ENCODE measurements at places on chromosomes 6 and 20.

DNA sequence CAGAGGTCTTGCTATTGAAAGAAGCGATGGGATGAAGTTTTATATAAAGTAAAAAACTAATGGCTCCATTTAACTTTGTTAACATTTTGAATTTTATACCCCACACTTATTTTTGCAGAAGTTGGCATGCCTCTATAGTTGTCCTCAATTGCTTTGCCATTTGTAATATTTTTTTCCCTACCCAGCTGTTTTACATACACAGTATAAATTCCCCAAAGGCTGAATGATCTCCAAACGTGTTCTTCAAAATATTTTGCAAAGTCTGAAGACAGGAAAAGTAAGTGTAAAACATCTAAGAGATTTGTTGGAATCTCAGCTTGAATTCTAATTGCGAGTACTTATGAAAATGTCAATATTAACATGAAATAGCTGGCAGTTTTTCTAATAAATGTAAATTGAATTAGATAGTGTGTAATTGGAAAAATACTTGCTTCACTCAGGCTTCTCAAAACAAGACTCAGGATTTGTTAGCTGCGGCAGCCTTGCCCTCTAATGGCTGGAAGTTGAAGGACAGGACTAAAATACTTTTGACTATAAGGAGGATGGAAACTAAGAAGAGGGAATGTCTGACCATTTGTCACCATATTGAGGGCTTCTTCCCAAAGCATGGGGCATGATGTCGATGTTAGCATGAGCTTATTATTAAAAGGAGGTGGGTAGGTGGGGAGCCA lies 226.8 kb downstream of the UST start:
- no peak for DNase-seq

- no peak for DNase-seq
Observed at GRCh38 chr6:151301547-151301946, 61.8 kb downstream of the AKAP12 start.

- no peak for DNase-seq
Observed at GRCh38 chr6:36752187-36752885, 54.7 kb downstream of the RAB44 start.

GRCh38 chr6:129488313-129488712 lies 221.7 kb downstream of the ARHGAP18 start:
- DNase-seq: no peak

DNA sequence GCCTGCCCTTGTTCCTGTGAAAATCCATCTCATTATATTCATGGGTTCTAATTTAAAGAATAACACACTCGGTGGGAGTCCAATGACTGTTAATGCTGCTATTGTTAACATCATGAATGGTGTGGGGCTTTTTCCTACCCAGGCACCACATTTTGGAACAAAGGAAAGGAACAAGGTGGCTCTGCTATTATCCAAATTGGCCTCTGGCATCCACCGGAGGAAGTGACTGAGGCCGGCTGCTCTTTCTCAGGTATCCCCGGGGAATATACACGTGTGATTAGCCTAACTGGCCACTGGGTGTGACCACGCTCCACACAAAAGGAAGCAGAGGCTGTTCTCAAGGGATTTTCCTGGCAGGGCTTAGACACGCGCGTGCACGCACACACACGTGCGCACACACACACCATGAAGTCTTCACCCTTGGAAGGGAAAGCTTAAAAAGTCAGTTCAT lies 601.2 kb upstream of the ARID1B start:
- no peak for DNase-seq

GRCh38 chr6:134734312-134734869 lies 215.5 kb downstream of the ALDH8A1 start:
- DNase-seq: no peak

DNA sequence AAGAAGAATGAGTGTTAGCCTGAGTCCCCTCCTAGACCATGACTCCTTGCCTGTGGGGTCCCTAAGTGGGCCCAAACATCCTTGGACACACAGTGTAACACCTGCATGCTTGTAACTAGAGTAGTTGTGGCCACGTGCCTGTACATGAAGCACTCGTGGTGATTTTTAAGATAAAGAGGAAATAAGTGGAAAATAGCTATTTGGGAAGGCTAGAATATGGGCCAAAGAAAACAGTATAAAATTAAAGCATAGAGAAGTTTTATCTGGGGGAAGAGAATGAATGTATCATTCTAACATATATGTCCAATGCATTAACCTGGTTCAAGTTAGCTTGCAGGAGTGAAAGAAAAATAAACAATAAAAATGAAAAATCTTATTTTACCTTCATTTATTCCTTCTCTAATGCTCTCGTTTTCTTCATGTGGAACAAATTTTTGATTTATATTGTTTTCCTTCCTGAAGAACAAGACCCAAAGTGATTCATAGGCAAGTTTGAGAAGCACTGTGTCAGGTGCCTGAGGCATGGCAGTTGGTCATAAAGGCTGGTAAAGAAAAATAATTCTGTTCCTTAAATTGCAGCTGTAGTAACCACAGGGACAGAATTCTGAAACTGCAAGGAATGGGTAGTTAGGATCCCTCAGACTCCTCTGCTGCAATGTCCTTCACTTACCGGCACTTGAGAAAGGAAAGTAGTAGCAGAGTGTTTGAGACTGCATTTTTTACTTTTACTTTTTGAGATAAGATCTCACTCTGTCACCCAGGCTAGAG lies 8.5 kb upstream of the CST3 start:
- no peak for DNase-seq

DNA sequence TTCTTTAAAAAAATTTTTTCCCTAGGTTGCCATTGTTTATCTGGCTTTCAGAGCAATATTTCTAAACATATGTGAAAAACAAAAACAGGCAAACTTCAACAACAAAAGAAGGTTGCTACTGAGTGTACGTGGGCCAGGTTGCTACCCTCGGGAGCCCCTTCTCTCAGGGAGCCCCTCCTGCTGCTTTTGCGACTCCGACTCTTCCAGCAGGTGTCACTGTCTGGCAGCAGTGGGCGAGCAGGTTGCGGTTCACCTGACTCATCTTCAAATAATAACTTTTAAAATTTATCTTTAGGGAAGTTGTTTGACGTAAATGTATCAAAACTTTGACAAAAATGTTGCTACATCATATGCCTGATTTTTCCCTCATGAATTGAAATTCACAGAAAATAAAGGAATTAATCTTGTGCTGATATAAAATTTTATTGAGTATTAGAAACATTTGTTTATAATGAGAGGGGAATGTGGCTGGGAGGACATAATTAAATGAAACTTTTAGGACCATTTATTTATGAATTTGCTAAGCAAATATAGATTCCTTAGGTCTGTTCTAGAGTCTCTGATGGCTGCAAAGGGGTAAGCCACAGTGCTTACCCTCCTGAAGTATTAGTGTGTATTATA lies 138.8 kb downstream of the HIVEP1 start:
- no peak for DNase-seq

DNA sequence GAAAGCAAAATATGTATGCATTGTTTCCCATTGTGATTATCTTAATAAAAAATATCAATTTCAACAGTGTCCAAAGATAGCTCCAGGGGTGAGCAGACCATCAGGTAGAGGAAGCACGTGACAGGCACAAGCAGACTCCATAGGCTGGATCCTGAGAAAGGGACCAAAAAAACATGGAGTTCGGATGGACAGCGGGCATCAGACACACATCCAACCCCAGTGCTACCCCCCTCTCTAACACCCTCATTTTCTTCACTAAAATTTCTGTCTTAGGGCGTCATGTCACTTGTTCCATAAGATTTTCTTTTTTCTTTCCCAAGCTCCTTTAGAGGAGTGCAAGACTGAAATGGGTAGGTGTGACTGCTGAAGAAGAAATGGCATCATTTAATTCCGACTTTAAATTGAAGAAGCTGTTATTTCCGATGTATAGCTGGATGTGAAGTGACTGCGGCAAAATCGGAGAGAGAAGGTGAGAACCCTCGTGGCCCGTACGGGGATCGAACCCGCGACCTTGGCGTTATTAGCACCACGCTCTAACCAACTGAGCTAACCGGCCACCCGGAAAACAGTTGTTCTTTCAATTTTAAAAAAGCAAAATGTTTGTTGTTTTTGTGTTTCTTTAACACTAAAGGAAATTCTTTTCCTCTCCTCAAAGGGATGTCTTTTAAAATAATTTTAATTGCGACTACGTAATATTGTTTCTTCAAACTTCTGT lies 10.3 kb upstream of the PRSS16 start:
- DNase-seq: no peak

DNA sequence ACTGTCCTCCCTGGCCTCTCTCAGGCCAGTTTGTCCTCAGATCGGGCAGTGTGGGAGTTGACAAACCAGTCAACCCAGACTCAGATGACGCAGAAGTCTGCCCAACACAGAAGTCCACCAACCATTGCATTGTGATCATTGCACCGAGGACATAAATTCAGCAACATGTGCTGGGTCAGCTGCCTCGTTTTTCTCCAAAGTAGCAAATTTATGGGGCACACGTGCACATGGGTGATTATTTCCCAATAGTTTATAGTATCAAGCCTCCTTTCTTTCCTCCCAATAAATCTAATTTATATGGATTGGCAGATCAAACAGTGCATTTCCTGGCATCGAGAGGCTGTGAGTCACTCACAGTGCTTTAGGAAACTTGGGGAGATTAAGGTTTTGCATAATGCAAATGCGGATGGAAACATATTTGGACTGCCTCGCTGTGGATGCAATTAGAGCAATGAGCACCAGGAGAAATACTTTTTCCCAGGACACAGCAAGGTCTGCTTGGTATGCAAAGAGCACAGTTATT lies 413.7 kb upstream of the SULF2 start:
- peak; percentile 97 for DNase-seq

- peak; percentile 89 for DNase-seq
Observed at GRCh38 chr6:126919947-126920346, 198.5 kb upstream of the RSPO3 start.

DNA sequence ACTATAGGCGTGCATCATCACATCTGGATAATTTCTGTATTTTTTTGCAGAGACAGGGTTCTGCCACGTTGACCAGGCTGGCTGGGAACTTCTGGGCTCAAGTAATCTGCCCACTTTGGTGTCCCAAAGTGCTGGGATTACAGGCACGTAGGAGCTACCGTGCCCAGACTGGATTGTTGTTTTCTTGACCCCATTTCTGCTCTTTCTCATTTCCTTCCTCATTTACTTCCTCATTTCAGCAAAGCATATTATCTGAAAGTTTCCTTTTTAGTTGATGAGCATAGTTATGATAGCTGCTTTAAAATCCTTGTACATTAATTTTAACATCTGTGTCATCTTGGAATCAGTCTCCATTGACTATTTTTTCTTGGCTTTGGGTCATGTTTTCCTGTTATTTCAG lies 301.0 kb upstream of the RUNX2 start:
- no peak for DNase-seq

DNA sequence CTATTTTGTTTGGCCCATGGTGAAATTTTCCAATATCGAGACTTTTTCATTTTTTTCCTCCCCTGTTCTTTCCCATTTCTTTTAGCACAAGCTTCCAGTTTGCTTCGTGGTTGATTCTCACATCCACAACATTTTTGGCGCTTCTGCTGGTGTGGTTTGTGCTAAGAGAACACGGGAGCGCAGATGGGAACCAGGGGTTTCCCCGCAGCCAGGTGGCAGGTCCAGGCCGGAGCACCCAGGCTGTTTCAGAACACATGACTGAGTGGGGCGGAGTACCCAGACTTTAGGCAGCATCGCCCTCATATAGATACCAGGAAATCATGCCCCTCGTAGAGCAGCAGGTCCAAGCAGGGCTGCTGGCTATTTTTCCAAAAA lies 58.0 kb downstream of the SYTL3 start:
- no peak for DNase-seq

GRCh38 chr6:3183066-3183465 lies 25.7 kb upstream of the TUBB2A start:
- no peak for DNase-seq

- no peak for DNase-seq
Observed at GRCh38 chr6:5481033-5481432, 219.7 kb downstream of the FARS2 start.

- no peak for DNase-seq
Observed at GRCh38 chr6:26109772-26110171, 22.5 kb downstream of the HFE start.

DNA sequence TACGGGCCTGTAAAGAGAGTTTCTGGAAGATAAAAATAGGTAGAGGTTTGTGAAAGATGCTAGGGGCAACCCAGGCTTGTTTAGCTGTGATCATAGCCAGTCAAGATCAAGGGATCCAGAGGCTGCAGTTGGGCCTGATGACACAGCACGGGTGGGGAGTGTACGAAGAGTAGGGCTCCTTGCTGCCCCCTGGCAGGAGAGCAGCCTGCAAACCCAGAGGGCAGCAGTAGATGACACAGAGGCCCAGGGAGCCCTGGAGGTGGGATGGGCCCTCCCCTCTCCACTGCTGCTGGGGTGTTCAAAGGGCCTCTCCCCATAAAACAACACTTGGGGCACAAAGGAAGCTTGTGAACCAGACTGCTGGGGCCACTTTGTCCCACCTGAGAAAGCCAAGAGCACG lies 47.2 kb downstream of the VEGFA start:
- DNase-seq: no peak

DNA sequence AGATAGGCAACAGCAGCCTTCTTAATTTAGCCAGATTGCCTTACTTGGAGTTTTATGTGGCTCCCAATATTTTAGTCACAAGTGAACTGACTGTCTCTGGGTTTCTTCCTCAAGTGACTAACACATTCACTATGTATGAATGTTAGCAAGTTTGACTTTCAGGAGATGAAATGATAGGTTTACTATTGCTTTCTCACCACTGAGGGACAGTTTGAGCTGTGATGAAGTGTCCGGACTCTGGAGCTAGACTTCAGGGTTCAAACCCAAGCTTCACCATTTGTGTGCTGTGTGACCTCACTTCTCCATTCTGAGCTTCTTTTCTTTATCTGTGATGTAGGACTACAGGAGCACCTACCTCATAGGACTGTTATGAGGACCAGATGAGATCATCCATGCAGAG lies 8.2 kb downstream of the DHX35 start:
- DNase-seq: peak; percentile 74

GRCh38 chr6:50842861-50843384 lies 24.3 kb downstream of the TFAP2B start:
- DNase-seq: no peak

DNA sequence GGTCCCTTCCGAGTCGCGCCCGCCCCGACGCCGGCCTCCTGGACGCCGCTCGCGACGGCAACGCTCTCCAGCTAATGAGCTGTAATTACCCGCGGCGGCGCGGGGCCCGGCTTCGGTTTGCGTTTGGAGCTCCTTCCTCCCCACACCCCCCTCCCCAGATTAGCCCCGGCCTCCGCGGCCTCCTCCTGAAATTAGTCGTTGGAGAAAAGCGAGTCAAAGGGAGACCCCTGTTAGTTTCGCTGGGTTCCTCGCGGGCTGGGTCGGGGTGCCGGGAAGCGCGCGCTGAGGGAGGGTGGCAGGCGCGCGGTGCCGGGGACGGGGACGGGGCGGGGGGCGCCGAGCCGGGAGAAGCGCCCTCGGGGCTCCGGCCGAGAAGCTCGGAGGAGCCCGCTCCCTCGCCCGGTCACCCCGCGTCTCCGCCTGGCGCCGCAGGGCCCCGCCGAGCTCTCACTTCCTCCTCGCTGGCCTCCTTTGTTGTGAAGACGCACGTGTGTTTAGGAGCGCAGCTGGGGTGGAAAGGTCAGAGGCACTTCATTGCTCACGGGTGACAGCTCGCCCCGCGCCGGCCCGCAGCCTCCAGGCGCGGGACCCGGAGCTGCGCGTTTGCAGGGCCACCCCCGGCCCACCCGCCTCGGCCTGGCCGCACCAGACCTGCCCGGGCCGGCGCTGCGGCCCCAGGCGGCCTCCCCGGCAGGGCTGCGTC lies 4.9 kb downstream of the FOXC1 start:
- no peak for DNase-seq

GRCh38 chr20:57783196-57783595 lies 73.4 kb upstream of the PMEPA1 start:
- no peak for DNase-seq
